ENCODE measurements at places on chromosomes 13 and 19.

GRCh38 chr13:33957497-33957905 is 139.6 kb downstream of the RFC3 start:
- no peak for DNase-seq

DNA sequence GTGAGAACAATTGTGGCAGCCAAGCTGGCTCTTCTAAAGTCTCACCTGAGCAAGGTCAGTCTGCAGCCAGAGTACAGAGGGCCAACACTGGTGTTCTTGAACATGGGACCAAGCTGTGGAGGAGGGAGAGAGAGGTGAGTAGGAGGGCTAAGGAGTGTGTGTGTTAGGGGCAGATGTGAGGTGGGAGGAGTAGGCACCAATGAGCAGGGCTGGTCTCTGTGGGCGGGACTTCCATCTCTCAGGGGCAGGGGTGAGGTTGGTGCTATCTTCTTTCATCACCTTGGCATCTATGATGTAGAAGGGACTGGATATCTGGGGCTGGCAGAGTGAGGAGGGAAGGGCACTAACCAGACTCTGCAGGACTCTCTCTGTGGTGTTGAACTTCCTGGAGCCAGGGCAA is 72.4 kb downstream of the MBD3L1 start:
- DNase-seq = no peak

- DNase-seq = no peak
Observed at GRCh38 chr13:27919659-27919933, 204 bp upstream of the PDX1 start.

- no peak for DNase-seq
Observed at GRCh38 chr19:49430678-49431329, 5.6 kb downstream of the GFY start.
